ENCODE measurements at places on chromosomes 1 and 21.

GRCh38 chr1:81577004-81577697 is 223.6 kb upstream of the ADGRL2 start:
- no peak for DNase-seq

- no peak for DNase-seq
Observed at GRCh38 chr1:28122183-28122582, 33.8 kb upstream of the EYA3 start.

DNA sequence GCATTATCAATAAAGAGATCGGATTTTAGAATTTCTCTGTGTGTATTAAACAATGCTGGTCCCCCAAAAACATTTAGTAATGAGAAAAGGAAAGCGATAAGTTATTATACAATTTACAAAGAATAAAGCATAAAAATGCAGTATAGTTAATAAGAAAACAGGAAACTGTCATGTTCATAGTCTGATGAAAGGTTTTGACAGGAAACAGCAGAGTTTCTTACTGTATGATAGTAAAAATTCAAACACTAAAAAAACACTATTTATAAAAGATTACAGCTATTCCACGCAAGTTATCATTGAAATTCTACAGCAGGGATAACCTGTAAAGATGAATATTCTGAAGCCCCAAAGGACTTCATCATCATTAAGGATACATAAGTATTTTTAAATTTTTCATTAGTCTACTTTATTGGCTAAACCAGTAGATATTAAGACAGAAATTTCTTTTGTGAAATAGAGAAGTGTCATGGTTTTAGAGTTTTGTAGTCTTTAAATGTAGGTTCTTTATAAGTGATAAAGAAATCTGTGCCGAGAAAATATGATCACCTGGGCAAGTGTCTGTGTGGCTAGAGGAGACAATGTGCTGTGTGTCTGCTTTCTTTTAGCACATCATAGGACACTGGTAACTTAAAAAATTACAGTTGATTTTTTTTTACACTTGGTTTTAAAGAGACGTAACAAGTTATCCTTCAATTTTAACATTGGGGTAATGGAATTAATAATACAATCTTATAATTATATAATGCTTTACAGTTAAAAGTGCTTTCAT is 49.7 kb upstream of the GFI1 start:
- no peak for DNase-seq

- DNase-seq: peak; percentile 68
Observed at GRCh38 chr21:44846485-44847260, 26.8 kb downstream of the PTTG1IP start.

DNA sequence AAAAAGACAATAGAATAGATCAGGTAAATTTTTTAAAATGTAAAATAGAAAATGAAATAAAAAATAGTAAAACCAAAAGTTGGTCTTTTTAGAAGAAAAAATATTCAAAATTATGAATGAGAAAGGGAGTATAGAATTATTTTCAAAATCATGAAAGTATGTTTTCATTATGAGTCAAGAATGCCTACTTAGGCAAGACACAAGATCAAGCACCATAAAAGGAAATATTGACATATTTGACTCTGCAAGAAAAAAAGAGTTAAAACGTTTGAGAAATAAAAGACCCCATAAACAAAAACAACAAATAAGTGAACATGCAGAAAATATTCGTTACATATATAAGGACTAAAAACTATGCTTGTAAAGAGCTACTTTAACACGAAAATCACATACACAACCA is 4.8 kb upstream of the COX20 start:
- DNase-seq: no peak

- DNase-seq: no peak
Observed at GRCh38 chr1:117636637-117637425, 31.0 kb downstream of the TENT5C start.

DNA sequence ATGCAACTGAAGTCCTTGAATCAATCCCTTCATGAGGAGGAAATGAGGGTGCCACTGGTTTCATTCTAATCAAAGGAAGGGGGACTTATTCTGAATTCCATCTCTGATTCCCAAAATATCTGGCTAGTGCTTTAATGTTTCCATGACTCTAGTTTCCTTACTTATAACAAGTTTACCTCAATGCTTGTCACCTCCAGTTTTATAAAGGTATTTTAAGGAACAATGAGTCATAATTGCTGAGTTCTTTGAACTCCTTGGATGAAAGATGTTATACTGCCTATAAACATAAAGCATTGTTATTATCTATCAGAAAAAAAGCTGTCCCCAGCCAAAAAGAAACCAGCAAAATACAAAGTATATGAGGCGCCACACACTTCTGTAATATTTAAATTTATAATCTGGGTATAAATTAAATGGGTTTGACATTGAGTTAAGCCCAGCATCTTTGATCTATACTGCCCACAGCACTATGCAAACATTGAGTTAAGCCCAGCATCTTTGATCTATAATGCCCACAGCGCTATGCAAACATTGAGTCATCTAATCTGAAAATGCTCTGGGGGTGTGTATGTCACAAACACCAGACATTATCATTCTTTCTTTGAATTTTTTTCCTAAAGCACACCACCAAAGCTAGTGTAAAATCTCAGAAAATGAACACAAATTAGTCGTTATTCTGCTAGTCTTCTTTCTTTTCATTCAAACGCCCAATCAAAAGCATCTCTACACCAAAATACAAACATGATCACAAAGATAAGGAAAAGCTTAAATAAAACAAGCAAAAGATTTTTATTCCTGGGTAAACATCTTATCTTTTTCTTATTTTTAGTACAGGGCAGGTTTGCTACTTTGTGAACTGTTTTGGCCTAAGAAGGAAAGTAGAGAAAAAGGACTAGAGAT is 11.5 kb upstream of the CXADR start:
- DNase-seq: no peak

- DNase-seq: no peak
Observed at GRCh38 chr1:28540651-28541050, 12.2 kb upstream of the TRNAU1AP start.

GRCh38 chr1:33260439-33260838 is 4.1 kb downstream of the ZNF362 start:
- no peak for DNase-seq

DNA sequence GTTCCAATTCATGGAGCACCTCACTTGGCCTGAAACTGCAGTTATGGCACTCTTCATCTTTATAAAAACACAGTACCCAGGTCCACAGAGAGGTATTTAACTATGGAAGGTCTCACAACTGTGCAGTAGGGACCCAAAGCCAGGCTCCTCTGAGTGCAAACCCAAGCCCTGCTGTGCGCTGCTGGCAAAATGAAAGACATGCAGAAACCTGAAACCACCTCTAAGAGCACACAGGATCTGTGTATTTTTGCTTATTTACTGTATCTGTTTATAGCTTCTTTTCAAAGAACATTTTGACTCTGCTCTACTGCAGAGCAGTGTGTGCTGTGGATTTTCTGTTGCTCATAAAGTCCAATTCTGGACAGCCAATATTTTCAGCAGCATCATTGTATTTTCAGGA is 166.6 kb downstream of the DSCAM start:
- DNase-seq: no peak

DNA sequence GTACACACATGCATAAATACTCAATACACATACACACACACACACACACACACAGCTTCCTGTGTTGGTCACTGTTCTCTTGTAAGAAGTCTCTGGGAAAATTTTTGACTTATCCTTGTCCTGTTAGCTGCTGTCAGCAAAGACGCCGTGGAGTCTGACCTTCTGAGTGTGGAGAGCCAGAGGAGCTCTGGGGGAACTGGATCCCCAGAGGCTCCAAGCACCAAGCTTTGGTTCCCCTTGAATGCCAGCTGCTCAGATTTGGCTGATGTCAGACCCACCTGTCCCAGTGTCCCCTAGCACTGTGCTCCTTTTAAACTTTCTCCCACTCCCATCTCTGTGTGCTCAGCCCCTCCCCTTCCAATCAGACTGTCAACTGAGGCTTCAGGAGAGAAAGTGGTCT is 319.1 kb downstream of the CAMTA1 start:
- no peak for DNase-seq

- no peak for DNase-seq
Observed at GRCh38 chr1:93692983-93693591, 11.4 kb upstream of the BCAR3 start.

DNA sequence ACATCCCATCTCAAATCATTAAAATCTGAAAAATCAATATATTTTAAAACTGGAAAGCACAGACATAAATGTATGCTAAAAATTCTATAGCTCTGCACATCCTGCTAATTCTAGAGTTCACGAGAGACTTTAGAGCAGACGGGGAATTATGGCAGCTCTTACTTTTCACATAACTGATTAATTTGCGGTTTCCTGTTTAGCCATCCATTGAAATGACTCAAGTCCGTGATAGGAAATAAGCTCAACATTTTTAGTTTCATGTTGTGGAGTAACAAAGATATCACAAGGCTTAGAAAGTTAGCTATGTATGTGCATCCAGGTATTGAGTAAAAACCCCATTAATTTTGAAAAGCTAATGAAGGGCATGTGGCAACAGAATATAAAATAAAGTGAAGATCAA is 123.2 kb downstream of the SMYD2 start:
- no peak for DNase-seq

GRCh38 chr1:31791131-31791858 is 24.5 kb downstream of the SPOCD1 start:
- no peak for DNase-seq

DNA sequence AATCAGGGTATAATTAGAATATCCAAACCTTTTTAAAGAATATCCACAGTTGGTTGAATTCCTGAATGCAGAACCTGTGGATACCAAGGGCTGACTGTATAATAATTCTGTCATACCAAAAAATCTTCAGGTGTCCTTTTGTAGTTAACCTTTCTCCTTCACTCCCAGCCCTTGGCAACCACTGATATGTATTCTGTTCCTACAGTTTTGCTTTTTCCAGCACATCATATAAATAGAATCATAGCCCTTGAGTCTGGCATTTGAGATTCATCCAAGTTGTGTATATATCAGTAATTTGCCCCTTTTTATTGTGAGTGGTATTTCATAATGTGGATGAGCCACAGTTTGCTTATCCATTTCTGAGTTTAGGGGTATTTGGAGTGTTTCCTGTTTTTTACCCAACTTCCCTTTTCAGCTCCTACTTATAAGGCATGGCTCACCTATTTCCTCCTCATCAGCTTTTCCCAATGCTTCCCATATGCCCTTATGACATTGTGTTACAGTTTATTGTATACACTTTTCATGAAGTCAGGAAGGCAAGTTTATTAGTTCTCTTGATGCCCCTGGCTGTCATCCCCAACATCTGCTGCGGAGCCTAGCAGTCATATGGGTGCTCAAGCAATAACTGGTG is 35.0 kb upstream of the AGO1 start:
- no peak for DNase-seq

- DNase-seq: no peak
Observed at GRCh38 chr1:32388641-32389040, 5.6 kb downstream of the BSDC1 start.

DNA sequence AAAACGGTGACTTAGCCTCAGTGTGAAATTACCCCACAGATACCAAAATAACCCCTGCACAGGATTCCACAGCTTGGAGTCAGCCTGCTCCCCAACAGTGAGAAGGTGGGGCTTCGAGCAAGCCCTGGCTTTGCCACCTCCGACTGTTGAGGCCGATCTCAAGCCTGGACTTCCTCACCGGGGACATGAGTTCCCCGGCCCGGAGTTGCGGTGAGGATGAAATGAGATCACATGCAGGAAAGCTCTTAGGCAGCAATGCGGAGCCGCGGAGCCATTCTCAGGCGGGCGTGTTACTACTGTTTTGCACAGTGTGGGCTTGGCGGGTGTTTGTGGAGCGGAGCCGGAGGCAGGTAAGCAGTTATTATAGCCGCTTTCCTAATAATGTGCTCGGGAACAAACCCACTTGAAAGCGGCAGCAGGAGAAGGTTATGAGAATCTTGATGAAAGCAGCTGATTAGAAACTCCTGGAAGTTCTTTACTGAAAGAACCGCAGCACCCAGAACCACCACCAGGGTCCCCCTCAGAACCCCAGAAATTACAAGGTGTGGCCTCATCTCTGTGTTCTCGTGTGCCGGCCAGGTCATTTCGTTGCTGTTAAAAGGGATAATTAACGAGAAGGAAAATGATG is 3.9 kb upstream of the CLSTN1 start:
- DNase-seq: no peak

- no peak for DNase-seq
Observed at GRCh38 chr1:119688810-119689209, 22.9 kb upstream of the PHGDH start.

GRCh38 chr1:95085376-95085775 is 12.6 kb upstream of the ALG14 start:
- no peak for DNase-seq

GRCh38 chr1:145995964-145996432 is 381 bp downstream of the TXNIP start:
- no peak for DNase-seq

- DNase-seq: no peak
Observed at GRCh38 chr1:228530951-228531731, 44.0 kb downstream of the RNF187 start.

GRCh38 chr1:79295967-79296366 is 289.4 kb upstream of the ADGRL4 start:
- no peak for DNase-seq

DNA sequence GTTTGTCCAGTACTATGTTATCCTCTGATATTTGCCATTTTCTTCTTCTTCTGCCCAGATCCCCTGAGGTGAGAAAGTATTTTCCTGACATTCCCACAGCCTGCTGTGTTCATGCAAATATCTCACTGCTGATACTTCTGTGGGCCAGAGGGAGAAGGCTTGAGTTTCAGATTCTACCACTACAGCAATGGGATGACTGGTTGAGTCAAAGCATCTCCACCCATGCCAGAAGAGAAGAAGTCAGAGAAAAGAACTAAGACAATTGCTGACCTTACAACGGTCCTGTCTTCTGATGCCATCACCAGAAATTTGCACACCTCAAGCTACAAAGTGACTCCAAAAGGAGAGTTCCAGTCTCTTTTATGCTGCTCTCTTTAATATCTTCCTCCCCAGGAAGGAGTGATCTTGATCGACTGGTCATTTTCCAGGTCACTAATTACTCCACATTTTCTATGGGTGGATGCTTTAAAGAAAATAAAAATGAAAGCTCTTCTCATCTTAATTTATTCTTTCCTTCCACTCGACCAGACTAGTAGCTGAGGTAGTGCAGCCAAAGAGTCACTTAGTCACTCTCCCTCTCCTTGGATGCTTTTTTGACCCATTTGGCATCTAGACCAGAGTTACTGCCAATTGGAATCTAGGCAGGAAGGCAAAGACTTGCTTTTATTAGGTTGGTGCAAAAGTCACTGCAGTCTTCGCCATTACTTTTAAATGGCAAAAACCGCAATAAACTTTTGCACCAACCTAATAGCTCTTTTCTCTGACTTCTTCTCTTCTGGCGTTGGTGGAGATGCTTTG is 195.1 kb downstream of the PTPRC start:
- DNase-seq: no peak

DNA sequence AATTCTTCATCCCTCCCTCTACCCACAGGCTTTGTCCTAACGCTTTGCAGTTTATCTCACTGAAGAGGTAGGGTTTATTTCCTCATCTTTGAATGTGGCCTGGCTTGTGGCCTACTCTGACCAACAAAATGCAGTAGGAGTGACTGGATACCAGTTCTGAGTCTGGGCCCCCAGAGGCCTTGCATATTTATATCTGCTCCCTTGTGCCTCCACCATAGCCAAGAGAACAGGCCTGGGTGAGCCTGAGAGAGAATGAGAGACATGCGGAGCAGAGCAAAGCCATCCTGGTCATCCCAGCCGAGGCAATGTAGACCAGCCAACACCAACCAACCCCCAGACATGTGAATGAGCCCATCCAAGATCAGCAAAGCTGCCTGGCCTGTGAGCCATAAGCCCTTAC is 30.3 kb downstream of the SMIM12 start:
- DNase-seq: no peak
